ENCODE measurements at places on chromosomes 2 and 18.

DNA sequence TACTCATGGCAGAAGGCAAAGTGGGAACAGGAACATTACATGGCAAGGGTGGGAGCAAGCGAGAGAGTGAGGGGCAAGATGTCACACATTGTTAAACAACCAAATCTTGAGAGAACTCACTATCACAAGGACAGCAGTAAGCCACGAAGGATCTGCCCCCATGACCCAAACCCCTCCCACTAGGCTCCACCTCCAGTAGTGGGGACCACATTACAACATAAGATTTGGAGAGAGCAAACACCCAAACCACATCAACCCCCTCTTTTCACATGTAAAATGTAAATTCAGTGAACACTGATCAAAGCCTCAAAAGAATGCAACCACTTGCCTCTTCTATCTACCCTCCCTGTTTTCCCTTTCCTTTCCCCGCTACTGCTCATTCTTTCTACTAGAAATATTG lies 43.6 kb upstream of the TNP1 start:
- H3K27me3 ChIP-seq, result peaks cover 5% of the 10 kb centered on the region
- H3K27ac ChIP-seq, result no peak overlapping the region
- peaks cover 3% of the 10 kb centered on the region for H3K4me1 ChIP-seq
- peaks cover 2% of the 10 kb centered on the region for H3K36me3 ChIP-seq
- DNase-seq, result no peak

GRCh38 chr2:134323777-134324176 lies 69.9 kb downstream of the MGAT5 start:
- DNase-seq, result no peak
- H3K4me1 ChIP-seq, result peaks cover 54% of the 10 kb centered on the region
- no peak overlapping the region for H3K27ac ChIP-seq
- no peak overlapping the region for H3K4me3 ChIP-seq
- peaks cover 11% of the 10 kb centered on the region for H3K36me3 ChIP-seq

DNA sequence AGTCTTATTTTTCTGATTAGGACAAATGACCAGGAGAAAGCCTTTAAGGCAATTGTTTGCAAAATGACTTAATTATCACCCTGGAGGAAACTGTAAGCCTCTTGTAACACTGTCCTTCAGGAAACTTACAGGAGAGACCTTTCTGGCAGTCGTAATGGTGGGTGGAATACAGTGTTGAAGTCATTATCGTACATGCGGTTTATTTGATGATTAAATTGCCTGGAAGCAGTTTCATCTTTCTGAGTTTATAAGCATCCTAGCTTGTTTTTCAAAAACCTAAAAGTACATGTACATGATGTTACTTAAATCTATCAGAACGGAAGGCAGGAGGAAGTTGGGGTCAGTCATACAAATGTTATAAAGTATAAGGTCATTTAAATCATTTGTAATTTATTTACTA lies 86.2 kb upstream of the RAB27B start:
- H3K4me3 ChIP-seq, result no peak overlapping the region
- H3K27ac ChIP-seq, result no peak overlapping the region
- H3K27me3 ChIP-seq, result peaks cover 23% of the 10 kb centered on the region
- H3K4me1 ChIP-seq, result no peaks in the 10 kb centered on the region

- no peaks in the 10 kb centered on the region for H3K4me1 ChIP-seq
- peaks cover 8% of the 10 kb centered on the region for H3K27me3 ChIP-seq
- DNase-seq, result no peak
- H3K4me3 ChIP-seq, result no peak overlapping the region
- H3K36me3 ChIP-seq, result no peaks in the 10 kb centered on the region
Measured at GRCh38 chr2:181973171-181973783, 12.4 kb upstream of the PPP1R1C start.

DNA sequence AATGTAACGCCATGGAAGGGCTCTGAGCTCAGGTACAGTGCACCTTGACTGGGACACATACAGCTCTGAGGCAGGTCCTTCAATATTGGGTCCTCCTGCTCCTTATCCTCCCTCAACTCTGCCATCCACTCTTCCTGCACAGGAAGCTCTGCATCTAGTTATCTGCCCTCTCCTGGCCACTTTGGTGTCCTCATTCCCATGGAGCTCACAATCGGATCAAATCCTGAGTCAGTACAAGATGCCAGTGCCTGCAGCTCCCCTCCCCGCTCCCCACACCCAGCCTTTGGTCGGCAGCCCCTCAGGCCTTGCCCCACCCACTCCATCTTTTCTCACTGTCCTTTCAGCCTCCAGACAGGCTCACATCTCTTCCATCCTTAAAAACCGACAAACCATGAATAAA lies 58.0 kb downstream of the LRRFIP1 start:
- no peak for DNase-seq
- H3K4me3 ChIP-seq, result no peak overlapping the region
- peak overlapping the region; percentile 21 for H3K27ac ChIP-seq
- no peaks in the 10 kb centered on the region for H3K36me3 ChIP-seq
- H3K4me1 ChIP-seq, result peaks cover 43% of the 10 kb centered on the region
- no peaks in the 10 kb centered on the region for H3K27me3 ChIP-seq

DNA sequence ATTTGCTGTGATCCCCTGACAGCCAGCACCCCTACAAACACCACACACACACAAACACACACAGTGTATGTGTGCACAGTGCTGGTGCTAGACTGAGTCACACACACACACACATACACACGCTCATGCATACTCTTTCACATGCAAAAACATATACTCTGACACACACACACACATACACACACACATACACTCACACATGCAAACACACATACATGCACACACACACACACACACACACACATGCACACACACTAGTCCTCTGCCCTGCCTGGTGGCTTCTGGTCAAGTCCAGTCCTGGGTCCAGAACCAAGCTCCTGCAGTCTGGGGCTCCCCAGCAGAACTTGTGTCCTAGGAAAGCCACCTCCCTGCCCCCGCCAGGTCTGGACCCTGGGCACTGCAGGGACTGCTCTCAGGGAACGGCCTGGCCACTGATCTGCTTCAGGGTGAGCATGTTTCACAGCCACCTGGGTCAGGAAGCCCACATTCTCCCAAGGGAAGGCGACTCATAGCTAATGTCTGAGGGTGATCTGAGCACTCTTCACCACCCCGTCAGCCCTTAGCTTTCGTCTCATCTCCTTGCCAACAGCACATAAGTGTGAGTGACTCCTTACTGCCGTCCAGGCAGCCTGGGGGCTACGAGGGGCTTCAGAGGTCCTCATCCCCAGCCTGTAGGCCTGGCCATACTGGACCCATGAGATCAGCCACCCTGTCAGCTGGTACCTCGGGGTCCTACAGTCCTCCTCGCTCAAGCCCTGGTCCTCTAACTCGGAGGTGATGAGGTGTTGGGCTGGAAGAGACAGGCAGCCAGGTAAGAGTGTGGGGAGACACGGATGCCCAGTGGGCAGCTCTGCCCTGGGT lies 88.1 kb downstream of the MCFD2 start:
- peaks cover 7% of the 10 kb centered on the region for H3K27me3 ChIP-seq
- DNase-seq, result no peak
- H3K27ac ChIP-seq, result no peak overlapping the region
- no peaks in the 10 kb centered on the region for H3K36me3 ChIP-seq

- H3K4me1 ChIP-seq, result no peaks in the 10 kb centered on the region
- no peak for DNase-seq
- H3K36me3 ChIP-seq, result no peaks in the 10 kb centered on the region
- H3K27me3 ChIP-seq, result no peaks in the 10 kb centered on the region
- H3K4me3 ChIP-seq, result no peak overlapping the region
- no peak overlapping the region for H3K27ac ChIP-seq
Measured at GRCh38 chr18:44036501-44036900, 644.2 kb upstream of the SETBP1 start.

DNA sequence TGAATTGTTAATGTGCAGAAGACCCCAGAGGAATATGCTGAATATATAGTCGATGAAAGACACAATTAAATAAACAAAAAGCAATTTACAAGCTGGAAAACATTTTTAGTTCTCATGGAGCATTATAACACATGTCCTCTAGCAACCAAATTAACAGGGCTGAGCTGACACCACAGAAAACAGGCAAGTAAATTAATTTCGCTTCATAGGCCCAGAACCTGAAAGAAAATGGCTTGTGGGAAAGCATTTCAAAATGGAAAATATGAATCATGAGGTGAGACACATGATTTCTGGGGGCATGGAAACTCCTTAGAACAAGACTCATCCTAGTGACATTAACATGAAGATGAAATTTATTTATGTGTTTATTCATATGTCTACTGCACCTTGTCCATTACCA lies 25.0 kb upstream of the RNF152 start:
- no peak for DNase-seq
- no peak overlapping the region for H3K4me3 ChIP-seq
- H3K27me3 ChIP-seq, result peaks cover 14% of the 10 kb centered on the region
- no peaks in the 10 kb centered on the region for H3K4me1 ChIP-seq

DNA sequence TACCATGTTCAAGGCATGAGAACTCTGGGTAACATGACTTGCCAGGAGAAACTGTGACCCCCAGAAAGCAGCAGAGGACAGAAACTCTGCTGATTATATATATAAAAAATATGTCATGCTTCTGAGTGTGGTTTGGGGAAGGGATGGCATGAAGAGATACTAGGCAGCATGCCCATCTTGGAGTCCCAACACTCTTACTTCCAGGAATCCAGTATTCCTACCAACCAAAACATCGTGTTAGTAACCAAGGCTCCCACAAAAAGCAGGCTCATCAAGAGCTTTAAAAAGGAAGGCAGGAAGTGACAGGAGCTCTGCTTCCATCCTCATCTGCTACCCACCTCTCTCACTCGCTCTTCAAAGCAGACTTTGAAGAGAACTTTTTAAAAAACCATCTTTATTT lies 31.6 kb upstream of the TWIST2 start:
- no peak overlapping the region for H3K27ac ChIP-seq
- H3K4me1 ChIP-seq, result no peaks in the 10 kb centered on the region
- no peak for DNase-seq
- peaks cover 2% of the 10 kb centered on the region for H3K27me3 ChIP-seq
- H3K4me3 ChIP-seq, result no peak overlapping the region

GRCh38 chr2:234211797-234212196 lies 161.3 kb downstream of the SPP2 start:
- no peak overlapping the region for H3K4me3 ChIP-seq
- H3K36me3 ChIP-seq, result no peaks in the 10 kb centered on the region
- H3K27ac ChIP-seq, result no peak overlapping the region
- H3K4me1 ChIP-seq, result peaks cover 10% of the 10 kb centered on the region
- DNase-seq, result no peak

- H3K27ac ChIP-seq, result no peak overlapping the region
- H3K27me3 ChIP-seq, result peaks cover 57% of the 10 kb centered on the region
- H3K4me3 ChIP-seq, result no peak overlapping the region
- no peaks in the 10 kb centered on the region for H3K4me1 ChIP-seq
Measured at GRCh38 chr2:176464886-176465564, 195.8 kb downstream of the MTX2 start.

- no peak for DNase-seq
- H3K27ac ChIP-seq, result no peak overlapping the region
- no peaks in the 10 kb centered on the region for H3K36me3 ChIP-seq
- H3K4me3 ChIP-seq, result no peak overlapping the region
- no peaks in the 10 kb centered on the region for H3K4me1 ChIP-seq
- H3K27me3 ChIP-seq, result peaks cover 4% of the 10 kb centered on the region
Measured at GRCh38 chr2:191929288-191929687, 82.4 kb upstream of the CAVIN2 start.

DNA sequence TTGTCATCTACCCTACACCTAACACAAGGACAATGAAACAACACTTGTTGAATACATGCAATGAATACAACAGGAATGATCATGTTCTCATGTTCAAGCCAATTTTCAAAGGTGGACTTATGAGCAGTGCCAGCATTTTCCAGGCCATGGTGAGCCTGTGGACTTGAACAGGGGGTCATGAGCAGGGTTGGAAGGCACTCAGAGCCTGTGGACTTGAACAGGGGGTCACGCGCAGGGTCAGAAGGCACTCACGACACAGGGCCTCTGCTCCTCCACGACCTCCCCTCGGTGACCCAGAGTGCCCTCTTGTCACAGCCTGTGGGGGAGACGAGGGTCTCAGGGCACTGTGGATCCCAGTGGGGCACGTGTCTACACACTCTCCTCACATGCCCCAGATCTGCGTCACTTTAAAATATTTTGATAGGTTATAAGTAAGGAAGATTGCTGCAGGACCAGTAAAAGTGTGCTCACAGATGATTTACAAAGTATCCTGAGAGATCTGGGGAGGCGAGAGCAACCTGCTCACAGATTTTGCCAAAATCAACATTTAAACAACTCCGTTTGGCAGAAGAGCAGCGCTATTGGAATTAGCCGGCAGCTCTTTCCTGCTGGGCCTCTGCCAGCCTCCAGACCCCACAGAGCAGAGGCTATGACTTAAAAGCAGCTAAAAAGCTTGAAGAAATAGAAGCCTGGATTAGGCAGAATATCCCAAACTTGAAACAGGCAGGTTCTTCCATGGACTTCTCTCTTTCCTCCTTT lies 121.9 kb downstream of the TMEM18 start:
- no peaks in the 10 kb centered on the region for H3K4me1 ChIP-seq
- H3K27me3 ChIP-seq, result peaks cover 2% of the 10 kb centered on the region
- DNase-seq, result no peak
- H3K4me3 ChIP-seq, result no peak overlapping the region

GRCh38 chr18:3819961-3820360 lies 370.0 kb downstream of the TGIF1 start:
- peaks cover 2% of the 10 kb centered on the region for H3K27me3 ChIP-seq
- no peak for DNase-seq
- no peak overlapping the region for H3K4me3 ChIP-seq
- H3K27ac ChIP-seq, result no peak overlapping the region
- H3K36me3 ChIP-seq, result no peaks in the 10 kb centered on the region
